ENCODE measurements at places on chromosomes 2 and 18.
A peak's percentile ranks its signal among the peaks of the same experiment; 100 is the strongest.

GRCh38 chr2:46873604-46874068 lies 42.0 kb downstream of the MCFD2 start:
- peak; percentile 29 for DNase-seq

- no peak for DNase-seq
Measured at GRCh38 chr2:33494155-33494779, 17.8 kb downstream of the RASGRP3 start.

GRCh38 chr18:65568866-65569265 lies 181.9 kb upstream of the CDH7 start:
- DNase-seq: no peak

GRCh38 chr2:37390777-37391176 lies 46.3 kb downstream of the QPCT start:
- DNase-seq: no peak

DNA sequence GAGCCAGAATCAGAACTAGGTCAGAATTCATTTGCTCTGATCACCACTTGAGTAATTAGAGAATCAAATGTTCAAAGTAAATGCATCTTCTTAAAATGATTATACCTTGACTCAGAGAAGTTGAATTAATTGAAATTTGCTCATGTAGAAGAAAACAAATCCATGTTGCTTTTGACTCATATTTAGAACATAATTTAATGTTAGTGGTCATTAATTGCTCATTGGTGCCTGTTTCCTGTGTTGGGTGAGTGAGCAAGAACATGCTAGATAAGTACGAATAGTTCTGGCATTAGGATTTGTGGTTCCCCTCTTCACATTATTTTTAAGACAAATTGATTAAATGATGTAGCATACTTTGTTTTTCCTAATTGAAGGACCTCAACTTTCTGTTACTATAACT lies 19.0 kb downstream of the ACVR2A start:
- DNase-seq: no peak

DNA sequence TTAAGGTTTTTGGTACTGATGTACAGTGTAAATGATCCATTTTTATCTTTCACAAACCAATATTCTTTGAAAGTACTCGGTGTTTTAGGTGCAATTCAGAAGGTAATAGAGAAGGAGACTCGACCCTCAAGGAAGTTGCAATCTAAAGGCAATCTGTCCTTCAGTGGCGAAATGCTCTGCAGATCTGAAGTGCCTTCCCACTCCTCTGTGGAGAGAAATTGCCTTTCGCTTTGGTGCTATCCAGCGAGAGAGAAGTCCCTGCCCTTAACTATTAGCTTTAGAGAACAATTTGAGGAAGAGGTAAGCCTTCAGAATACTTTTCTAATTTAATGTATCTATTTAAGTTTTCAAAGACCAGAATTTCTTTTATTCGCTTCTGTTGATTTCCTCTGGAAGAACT lies 371.8 kb upstream of the FANCL start:
- DNase-seq: no peak

- no peak for DNase-seq
Measured at GRCh38 chr18:49014605-49015267, 64.0 kb upstream of the SMAD7 start.

DNA sequence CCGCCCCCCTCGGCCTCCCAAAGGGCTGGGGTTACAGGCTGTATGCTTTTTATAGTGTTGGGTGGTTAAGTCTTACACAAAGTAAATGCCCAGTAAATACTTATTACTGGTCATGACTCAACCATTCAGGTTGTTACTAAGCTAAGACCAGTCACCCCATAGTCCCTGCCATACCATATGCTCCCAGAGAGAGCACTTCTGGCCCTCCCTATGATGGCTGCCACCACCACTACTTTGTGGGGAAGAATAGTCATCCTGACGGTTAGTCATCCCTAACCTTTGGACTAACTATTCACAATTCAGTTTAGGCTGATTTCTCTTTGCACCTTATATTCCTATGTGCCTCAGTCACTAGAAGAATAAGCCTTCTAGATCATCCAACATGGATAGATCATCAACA lies 42.0 kb upstream of the MSH2 start:
- no peak for DNase-seq

GRCh38 chr2:149849136-149849535 lies 261.6 kb upstream of the MMADHC start:
- DNase-seq: no peak
